AG04450 (cell line): ENCODE measurements at places on chromosomes 1 and 21.

GRCh38 chr1:156499842-156500542 lies 583 bp downstream of the MEF2D start:
- DNase-seq = no peak

DNA sequence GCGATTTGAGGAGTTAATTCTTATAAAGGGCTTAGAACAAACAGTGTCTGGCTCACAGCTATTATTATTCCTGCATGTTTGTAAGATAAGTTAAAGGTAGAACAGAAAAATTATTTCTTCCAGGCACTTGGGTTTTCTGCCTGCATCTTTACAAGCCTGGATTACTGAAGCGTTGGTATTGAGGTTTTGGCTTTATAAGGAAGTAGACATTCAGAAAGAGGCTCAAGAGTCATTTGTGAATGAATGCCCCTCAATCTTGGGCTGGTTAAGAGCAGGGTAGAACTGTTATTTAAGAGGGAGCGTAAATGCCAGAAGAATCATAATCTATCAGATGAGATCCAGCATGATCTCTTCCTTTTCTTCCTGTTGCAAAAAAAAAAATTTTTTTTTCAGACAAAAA lies 77.3 kb upstream of the ARID1A start:
- no peak for DNase-seq

DNA sequence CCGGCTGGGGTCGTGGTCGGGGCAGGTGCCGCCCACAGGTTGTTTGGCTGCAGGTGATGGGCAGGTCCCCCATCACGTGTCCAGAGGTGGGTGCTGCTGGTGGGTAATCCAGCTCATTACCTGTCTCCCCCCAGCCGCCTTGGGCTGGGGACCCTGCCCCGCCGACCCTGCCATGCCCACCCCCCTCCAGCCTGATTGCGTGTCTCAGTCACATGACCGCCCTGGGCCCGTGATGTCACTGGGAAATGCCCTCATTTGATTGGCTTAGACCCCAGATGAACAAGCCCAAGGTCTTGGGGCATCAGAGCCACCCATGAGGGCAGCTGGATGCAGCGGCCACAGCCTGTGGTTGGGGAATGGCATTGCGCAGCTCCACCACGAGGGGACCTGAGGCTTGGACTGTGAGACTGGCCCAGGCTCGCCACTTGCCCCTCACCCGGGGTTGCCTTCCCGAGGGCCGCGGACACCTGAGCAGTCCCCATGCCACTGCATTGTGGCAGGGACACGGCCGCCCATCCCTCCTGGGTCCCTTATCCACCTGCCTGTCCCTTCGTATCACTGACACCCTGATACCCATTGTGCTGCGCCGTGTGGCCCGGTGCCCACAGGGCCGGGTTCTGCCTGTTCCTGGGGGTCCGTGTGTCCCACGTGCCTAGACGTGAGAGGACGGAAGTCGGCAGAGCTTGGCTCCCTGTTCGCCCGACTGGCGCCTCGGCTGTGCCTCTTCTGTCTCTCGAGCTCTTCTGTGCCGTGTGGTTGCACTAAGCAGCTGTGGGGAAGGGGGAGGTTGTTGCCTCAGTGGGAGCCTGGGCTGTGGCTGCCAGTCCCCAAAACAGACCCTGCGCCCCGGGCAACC lies 68.0 kb downstream of the FAAP20 start:
- DNase-seq = no peak

DNA sequence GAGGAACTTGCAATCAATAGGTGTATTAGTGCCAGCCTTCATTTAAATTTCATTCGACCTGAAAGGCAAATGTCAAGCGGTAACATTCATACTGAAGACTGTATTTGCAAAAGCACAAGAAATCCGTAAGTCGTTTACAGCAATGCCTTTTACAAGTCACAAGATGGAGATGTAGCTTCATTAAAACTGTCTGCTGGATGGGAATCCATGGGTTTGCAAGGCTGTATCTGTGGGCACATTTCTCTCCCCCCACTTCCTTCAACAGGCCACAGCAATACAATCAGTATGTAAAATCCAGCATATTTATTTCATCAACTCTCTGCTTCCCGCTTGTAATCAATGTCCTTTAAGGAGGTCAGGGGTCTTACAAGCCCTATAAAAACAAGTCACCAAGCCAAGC lies 147.1 kb downstream of the SLC45A1 start:
- DNase-seq = no peak

GRCh38 chr1:92464588-92465255 lies 22.0 kb downstream of the GFI1 start:
- DNase-seq = no peak

DNA sequence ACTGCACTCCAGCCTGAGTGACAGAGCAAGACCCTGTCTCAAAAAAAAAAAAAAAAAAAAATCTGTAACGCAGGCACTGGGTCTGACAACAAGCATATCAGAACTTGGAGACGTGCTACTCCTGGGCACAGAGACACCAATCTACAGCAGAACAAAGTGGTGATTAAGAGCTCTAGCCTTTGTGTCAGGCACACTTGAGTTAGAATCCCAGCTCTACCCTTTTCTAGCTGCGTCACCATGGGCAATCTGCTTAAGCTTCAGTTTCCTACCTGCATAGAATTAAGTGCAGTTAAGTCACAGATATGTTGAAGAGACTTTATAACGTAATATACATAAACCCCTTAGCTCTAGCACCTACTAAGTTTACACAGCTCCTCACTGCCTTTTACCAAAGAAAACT lies 3.4 kb upstream of the CDCA8 start:
- DNase-seq = no peak

DNA sequence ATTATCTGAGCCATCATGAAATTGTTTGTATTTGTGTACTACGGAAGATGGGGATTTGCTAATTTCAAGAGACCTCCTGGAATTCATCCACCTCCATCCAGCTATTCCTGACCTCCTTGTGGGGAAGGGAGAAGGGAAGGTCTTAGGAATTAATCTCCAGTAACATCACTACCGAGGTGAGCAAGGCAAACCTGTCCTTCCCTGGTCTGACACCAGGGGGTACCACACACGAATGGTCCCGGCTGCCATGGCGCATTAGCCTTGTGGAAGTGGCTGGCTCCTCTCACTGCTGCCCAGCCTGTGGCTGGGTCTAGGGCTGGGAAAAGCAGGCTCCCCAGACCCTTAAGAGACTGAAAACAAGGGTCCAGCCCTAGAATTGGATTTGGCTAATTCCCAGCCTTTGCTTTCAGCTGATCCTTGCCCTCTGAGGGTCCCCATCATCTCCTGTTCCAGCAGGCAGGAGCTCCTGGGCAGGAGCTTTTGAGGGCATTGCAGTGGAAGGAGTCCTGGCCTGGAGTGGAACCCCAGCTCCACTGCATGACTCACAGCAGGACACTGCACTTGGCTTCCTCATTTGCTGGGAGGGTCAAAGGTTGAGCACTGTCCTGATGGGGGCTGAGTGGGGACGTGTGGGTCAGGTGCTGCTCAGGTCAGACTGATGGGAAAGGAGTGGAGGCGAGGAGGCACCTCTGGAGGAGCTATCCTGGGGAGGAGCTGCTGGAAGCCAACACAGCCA lies 34.8 kb downstream of the RIMS3 start:
- no peak for DNase-seq

DNA sequence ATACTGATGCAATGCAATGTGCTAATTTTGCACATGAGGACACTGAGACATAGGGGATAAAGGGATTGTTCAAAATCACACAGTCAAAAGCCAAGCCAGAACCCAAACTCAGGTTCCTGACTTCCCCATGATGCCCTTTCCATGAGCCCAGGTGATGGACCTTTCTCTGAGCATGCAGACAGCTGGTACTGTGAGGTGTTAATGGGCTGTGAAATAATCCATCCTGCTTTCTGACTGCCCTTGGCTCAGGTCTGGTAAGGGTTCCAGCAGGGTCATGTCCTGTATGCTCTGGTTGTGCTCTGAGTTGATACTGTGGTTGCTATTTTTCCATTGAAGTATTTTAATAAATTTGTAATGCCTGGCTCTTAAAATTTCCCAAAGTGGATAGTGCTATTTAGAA lies 50.0 kb downstream of the CNIH3 start:
- no peak for DNase-seq

- DNase-seq = no peak
Measured at GRCh38 chr1:218312509-218312908, 27.4 kb downstream of the RRP15 start.

GRCh38 chr1:194931166-194931565 lies 1677.1 kb downstream of the KCNT2 start:
- no peak for DNase-seq

- no peak for DNase-seq
Measured at GRCh38 chr1:29162476-29163138, 19.1 kb downstream of the SRSF4 start.

GRCh38 chr1:54927472-54928240 lies 40.7 kb upstream of the DHCR24 start:
- no peak for DNase-seq
